Activated CD4-positive, alpha-beta T cell treated with anti-CD3 and anti-CD28 coated beads, Interleukin-2, amount 50 U/mL, for 1 hour (primary cell): ENCODE measurements at places on chromosomes 3 and 15.

DNA sequence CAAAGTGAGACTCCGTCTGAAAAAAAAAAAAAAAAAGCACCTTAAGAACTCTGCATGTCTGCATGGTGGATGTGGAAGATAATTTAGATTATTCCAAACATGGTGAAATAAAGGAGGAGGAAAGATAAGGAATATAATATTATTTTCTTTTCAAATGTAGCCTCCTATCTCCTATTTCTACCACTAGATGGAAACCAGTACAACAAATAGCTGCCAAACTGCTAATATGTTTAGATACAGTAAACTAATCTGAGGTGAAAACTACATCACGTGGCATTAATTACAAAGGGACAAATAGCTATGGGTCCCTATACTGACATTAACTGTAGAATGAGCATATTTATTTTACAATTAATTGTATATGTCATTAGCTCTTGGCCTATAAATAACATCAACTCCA is 197.8 kb downstream of the TBC1D5 start:
- DNase-seq, result no peak

DNA sequence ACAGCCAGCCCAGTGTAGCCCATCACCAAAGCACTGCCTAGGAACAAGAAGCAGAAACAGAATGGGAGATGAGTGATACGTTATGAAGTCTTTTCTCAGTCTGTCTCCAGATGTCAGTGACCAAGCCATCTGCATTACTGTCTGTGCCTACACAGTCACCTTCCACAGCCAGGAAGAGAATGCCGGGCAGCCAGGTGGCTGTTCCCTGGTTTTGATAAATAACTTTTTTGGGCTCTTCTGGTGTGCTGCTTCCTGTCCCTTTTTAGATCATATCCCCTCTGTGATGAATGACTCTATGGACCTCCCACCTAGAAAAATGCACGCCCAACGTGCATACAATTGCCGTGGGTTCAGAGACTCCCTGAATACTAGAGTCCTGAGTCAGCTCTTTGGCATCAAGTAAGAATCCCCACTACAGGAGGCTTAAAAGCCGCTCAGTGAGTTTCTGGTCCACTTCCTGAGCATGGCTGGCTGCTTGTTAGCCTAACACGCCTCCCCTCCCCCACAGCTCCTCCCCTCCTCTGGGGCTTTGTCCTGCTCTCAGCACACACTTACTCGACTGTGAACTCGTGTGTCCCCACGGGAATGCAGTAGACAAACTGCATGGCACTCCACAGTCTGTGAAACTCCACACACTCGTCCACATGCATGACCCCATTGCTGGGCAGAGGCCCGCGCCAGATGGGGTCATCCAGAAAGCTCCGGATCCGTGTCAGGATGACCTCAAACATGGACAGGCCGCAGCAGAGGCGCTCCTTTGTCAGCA is 34.7 kb downstream of the NIPA2 start:
- no peak for DNase-seq

DNA sequence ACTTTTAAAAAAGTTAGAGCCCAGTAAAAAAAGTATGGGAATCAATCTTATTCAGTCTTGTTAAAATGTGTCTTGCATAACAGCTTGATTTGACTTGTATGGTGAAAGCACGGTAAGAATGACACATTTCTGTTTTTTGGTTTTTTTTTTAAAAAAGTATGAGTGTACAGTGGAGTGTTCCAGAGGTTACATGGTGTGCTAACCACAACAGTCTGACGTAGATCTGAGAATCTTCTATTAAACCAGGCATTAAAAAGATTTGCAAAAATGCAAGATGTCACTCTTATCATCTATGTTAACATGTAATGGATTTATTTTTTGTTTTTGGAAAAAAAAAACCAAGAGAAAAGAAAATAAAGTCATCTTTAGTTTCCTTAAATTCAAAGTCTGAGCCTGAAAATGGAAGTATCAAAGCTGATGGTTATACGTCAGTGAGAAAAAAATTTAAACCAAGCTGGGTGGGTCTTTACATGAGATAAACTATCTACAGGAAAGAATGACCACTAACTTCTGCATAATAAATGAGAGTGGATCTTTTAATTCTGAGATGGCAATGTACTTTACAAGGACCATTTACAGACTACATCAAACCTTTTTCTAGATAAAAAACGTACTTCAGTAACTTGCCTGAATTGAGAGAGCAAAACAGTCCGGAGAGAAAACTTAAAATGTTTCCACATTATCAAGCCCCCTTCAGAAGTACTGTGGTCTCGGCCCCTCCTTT is 1.6 kb downstream of the GABPB1 start:
- DNase-seq, result no peak

DNA sequence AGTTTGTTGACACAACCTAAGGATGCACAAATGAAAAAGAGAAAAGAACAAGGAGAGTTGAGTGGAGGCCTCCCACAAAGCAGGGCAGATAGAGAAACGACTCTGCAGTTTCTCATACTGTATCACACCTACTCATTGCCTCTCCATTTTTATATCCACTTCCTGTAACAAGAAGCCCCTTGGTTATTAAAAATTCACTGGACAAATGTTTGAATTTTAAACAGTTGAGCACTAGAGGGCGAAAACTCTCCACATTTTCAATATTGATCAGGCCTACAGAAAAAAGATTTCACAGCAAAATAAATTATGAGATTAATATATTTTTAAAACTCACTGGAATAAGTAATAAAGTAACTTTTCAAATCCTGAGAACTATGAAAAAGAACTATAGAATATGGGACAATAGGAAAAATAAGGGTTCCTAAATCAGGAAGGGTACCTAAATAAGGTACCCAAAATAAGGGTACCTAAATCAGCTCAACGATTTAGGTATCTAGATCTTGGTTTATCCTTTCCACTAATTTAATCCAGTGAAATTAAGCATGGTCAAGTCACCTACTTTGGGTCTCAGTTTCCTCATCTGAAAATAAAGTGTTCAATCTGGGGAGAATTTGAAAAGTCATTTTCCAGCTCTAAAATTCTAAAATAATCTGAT is 47.0 kb upstream of the PPIB start:
- DNase-seq, result no peak

- DNase-seq, result peak; percentile 39
Measured at GRCh38 chr3:16309558-16309957, 44.5 kb downstream of the OXNAD1 start.

- no peak for DNase-seq
Measured at GRCh38 chr3:192597506-192597905, 129.8 kb downstream of the FGF12 start.

- peak; percentile 40 for DNase-seq
Measured at GRCh38 chr15:60905587-60905986, 323.5 kb downstream of the RORA start.

- DNase-seq, result no peak
Measured at GRCh38 chr3:123333401-123333800, 115.5 kb downstream of the ADCY5 start.

DNA sequence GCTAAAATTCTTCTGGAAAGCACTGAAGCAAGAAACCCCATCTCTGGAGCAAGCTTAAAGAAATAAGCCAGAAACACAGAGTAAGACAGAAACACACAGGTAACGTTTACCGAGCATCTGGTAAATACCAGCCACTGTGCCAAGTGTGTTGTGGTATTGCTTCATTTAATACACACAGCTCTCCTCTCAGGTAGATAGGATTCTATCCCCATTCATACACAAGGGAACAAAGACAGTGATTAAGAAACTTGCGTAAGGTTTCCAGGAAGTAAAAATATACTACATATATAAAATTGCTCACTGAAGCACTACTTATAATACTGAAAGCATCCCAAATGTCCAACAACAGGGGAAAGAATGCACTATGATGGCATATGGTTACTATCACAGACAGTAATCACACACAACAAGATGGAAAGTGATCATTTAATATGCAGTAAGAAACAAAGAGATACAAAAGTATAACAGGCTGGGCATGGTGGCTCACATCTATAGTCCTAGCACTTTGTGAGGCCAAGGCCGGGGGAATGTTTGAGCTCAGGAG is 27.5 kb downstream of the TAMM41 start:
- DNase-seq, result no peak

DNA sequence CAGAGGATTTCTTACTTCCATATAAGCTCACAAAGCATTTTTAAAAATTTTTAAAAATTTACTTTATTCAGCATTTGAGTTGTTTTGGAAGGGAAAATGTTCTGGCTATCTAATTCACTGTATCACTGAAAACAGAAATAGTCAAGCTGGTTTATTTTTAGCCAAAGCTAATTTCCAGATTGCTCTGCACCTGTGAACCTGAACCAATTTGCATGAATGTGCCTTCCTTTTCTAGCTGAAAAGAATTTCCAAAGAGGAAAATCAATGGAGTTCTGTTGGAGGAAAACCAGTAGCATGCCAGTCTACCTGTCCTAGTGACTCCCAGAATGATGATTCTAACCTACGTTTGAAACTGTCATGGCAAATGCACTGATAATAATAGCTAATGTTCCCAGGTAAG is 134.2 kb upstream of the LIPC start:
- DNase-seq, result no peak

GRCh38 chr15:29438703-29439055 is 169.1 kb upstream of the NSMCE3 start:
- no peak for DNase-seq
